ENCODE measurements at places on chromosomes 6 and 20. TPM values are rescaled to one million over a fixed set of nuclear protein-coding genes. Genes with fewer than 3 reads are reported as not detected.

The CST7 gene
- total RNA-seq = 4.2 TPM

The SPTLC3 gene
- total RNA-seq = 9.2 TPM

The HRH3 gene
- total RNA-seq = not detected

The CD109 gene
- total RNA-seq = 24.0 TPM

- DNase-seq = peak; percentile 55
These were observed 237.9 kb downstream of the LRFN2 start for GRCh38 chr6:40349123-40349900.

- no peak for DNase-seq
These were observed 19.4 kb upstream of the RAET1L start for GRCh38 chr6:150044621-150045145.

DNA sequence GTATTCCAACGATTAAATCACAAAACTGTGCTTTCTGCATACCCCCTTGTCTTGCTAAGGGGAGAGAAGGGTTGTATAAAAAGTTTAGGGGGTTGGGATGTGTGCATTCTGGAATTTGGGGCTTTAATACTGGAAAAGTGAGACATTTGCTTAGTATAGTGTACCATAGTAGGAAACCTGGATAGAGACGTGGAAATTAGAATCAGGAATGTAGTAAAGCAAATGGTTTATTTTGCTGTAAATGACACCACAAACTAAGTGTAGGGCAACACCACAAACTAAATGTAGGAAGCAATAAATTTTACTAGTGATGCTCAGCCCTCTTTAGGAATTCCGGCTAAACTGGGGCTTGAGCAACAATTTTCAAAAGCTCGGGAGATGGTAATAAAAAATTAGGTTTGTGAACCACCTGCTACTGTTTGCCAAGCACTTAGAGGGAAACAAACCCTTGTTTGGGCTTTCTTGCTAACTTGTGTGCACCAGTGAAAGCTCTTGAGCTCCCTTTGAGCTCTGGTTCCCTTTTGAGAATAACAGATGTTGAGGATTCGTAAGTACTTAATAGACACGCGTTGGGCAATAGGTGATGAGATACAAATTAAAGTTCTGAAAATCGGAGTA is 13.8 kb downstream of the BRD2 start:
- DNase-seq = peak; percentile 54

DNA sequence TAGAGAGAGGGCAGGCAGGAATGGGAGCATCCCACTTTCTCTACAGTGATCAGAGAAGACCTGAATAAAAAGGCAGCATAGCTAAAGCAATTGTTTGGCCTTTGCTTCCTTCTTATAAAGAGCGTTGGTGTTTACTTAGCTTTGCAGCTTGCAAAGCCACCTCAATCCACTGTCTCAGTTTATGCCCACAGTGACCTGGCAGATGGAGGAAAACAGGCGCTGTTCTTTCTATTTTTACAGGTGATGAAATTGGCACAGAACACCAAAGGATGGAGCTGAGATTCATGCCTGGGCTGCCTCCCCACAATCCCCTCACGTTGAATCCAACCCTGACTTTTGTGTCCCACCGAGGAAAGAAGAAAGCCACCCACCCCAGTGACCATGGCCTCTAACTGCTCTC is 130.5 kb downstream of the TTLL2 start:
- no peak for DNase-seq

- DNase-seq = no peak
These were observed 11.0 kb downstream of the RRBP1 start for GRCh38 chr20:17671011-17671410.

- DNase-seq = peak; percentile 9
These were observed 51.9 kb downstream of the CARMIL1 start for GRCh38 chr6:25330796-25331685.

DNA sequence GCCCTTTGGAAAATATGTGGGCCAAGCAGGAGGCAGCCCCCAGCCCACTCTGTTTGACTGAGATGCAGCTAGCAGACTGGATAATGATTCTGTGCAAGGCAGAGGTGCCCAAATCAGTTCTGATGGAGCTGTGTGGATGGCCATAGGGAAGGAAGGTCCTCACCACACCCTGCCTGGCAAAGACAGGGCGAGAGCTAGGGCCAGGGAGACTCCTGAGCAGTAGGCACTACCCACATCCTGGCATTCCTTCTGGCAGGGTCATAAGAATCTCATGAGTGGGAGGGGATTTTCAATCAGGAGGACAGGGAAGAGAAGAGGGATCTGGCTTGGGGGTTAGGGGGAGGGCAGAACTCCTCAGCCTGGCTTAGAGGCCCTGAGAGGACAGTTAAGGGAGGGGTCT is 18.6 kb upstream of the TREM2 start:
- no peak for DNase-seq

DNA sequence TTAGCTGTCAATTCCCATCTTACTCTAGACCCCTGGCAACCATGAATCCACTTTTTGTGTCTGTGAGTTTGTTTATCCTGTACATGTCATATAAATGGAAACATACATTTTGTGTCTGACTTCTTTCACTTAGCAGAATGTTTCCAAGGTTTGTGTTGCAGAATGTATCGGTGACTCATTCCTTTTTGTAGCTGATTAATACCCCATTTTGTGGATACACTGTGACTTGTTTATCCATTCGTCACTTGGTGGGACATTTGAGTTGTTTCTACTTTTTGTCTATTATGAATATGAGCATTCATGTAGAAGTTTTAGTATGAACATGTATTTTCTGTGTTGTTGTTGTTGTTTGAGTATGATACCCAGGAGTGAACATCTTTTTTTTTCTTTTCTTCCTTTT is 21.4 kb downstream of the CDYL start:
- DNase-seq = peak; percentile 37
